ENCODE measurements at places on chromosomes 4 and X.

DNA sequence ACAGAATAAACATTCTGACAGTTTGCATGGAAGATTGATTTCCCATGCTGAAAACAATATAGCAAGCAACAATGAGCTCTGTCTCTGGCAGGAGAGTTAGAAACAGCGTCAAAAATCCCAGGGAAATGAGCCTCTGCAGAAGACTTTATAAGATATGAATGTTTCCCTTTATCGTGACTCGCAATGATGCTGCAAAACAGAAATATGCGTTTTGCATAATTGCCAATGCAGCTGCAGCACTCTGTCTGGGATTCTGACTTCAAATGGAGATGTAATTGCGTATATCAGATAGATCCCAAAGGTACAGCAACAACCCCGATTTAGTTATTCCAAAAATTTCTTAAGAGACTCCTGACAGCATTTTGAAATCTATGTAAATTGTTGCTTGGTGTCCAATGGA, 702.4 kb upstream of the EPHA5 start:
- no peak for DNase-seq

GRCh38 chrX:139720136-139720535, 12.2 kb upstream of the MCF2 start:
- DNase-seq, result peak; percentile 46

- no peak for DNase-seq
Observed at GRCh38 chr4:14386196-14386595, 616.1 kb upstream of the CPEB2 start.

DNA sequence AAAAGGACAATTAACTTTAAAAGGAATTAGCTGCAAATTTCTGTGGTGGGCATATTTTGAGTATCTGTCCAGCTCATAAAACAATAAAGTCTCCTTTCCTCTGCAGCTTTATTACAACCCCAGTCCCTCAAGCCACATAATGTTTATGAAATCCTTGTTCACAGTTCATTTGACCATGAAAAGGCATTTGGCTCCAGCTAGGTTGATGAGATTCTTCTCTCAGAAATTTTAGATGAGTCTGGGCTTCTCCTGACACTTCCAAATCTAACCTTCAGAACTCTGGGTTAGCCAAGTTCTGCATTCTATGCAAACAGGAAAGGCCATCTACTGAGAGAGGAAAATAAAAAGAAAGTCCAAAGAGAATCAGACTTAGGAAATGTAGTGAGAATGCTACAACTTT, 156.8 kb downstream of the GRXCR1 start:
- DNase-seq, result no peak

DNA sequence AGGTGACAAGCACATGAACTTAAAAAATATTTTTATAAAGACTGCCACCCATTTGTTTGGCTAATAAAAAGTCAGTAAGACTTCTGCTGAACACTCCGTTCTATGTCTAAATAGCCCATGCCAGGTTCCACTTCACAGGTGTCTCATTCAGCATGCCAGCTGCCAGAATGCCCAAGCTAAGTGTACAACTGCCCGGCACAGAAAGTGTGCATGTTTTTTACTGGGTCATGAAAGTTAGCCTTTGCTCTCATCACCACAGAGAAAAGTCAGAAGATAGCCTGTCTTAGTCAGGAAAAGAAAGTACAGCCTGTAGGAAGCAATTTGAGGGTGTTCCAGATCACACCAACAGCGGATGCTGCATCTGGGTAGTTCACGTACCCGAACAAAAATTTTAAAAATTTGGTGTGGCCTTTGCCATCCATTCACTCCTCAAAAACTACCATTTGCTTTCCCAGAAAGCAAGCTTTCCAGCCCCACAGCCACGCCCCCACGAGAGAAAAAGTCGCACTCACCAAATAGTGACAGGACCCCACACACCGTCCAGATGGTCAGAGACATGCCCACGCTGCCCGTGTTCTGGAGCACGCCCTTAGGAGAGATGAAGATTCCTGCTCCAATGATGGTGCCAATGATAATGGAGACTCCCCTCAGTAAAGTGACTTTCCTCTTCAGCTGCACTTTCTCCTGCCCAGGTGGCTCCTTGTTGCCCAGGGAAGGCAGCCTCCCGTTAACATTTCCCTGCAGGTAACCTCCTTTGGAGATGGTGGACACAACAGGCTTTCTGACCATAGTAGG, 671 bp downstream of the SLC7A11 start:
- peak; percentile 67 for DNase-seq

GRCh38 chrX:85561231-85561630, 181.8 kb upstream of the POF1B start:
- no peak for DNase-seq

DNA sequence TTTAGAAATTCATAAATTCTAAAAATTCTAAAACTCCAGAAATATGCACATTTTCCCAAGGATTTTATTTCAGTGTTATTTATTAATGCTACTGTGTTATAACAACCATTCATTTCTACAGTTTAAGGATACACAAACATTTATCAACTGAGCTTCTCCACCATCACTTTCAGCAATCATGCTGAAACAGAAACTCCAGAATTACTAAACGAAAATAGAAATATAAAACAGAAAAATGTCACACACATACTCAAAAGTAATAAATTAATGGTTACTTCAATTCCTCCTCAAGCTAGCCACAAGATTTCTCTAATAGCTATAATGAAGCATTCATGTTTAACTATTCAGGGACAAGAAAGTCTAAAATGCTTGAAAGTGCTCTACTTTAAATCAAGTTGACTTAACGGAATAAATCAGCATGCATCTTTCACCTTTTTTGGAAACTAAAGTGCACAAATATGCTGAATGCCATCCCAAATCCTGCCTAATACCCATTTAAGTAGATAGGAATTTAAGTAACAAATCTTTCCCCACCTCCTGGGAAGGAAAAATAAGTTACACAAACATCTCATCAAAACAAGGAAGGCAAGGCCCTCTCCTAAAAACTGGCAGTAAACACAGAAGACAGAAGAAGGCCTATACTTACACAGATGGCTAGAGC, 563 bp downstream of the FAM13A start:
- DNase-seq, result no peak

GRCh38 chr4:125515016-125515415, 200.3 kb downstream of the FAT4 start:
- no peak for DNase-seq

GRCh38 chr4:141102367-141102766, 30.9 kb downstream of the RNF150 start:
- DNase-seq, result peak; percentile 49

- DNase-seq, result no peak
Observed at GRCh38 chrX:150051096-150051495, 112.8 kb upstream of the EOLA2 start.

DNA sequence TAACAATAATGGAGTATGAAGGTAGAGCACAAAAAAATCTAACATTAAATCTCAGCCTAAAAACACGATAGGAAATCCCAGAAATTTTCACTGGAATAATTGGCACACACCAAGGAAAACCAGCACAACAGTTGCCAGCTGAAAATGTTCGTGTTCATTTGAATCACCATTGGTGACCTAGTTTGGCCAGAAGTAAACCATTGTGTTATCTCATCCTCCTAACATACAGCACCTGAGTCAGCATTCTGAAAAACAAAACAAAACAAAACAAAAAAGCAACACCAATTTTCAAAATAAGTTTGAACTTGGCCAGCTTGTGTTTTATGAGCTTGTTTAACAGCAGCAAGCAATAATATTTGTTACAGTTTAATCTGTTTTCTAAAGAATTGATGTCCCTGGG, 41.1 kb downstream of the UCHL1 start:
- DNase-seq, result no peak

DNA sequence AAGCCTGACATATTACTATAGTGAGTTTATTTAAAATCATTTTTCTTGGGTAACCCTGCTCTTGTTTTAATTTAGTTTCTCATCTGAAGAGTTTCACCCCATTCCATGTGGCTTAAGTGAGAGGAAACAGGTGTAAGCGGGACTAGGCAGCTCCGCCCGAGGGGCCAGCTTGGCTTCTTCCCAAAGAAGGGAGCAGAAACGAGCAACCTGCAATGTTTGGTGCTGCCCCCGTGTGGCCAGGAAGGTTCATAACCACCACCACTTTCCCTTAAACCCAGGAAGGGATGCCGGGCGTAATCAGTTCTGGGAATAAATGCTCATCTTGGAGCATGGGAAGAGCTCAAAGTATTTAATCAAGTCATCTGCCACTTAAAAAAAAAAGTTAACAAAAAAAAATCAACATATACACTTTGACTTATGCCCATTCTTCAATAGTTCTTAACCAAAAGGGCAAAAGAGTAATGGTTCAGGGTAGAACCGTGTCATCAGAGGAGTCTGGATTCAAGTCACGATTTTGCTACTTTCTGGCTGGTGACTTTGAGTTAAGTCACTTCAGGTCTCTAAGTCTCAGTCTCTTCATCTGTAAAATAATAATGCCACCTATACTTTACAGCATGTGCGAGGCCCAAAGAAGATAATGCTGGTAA, 147.9 kb downstream of the NSUN7 start:
- peak; percentile 63 for DNase-seq

DNA sequence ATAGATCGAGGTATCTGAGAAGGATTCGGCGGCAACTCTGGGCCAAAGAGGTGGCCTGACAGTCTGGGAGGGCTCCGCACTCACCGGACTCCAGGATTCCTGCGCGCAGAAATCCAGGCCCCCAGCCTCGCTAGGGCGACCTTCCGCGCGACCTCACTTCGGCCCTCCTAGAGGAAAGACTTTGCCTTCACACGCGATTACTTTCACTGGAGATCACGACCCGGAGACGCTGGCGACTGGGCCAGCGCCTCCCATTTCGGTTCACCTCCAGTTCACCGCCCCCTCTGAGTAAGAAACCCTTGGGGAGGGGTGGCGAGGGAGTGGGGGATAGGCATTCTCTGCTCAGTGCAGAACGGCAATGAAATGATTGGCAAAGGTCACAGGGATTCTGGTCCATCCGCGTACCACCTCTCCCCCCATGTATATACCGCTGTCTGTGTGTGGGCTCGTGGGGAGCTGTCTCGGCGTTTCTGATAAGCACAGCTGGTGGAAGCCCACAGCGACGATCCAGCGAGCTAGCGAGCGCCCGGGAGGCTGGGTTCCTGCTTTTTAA, 2.5 kb downstream of the POU3F4 start:
- no peak for DNase-seq

DNA sequence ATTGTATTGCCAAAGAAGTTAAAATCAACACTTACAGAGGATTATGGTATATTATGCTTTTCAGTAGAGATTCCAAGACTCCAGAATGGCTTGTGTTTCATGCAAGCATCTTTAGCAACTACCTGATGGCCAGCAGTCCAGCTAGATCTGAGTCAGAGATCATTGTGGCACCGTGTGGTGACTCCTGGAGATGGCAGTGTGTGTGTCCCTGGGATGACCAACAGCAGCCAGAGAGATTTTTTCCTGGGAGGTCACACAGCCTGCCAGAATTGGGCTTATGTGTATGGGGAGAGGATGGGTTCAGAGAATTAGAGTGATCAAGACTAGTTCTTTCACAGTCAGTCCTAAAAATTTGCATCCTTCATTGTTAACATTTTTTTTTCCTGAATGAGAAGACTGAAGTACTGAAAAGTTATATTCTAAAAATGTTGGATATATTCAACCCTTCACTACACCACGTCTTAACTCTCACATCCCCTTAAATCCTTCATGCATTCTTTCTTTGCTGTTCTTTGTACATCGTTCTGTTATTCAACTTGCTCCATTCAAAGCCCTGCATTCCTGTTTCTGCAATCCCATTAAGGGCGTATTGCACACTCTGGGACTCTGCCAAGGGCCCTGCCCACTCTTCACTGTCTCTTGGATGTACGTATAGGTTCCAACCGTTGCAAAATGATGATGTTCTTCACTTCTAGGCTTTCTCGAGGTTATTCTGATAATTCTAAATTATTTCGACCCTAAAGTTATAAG, 12.4 kb downstream of the TENM3 start:
- no peak for DNase-seq

GRCh38 chr4:75514949-75515612, 808 bp downstream of the THAP6 start:
- no peak for DNase-seq

- no peak for DNase-seq
Observed at GRCh38 chrX:39502486-39502885, 595.3 kb downstream of the BCOR start.

GRCh38 chr4:127203562-127204200, 429.1 kb upstream of the INTU start:
- DNase-seq, result peak; percentile 49

DNA sequence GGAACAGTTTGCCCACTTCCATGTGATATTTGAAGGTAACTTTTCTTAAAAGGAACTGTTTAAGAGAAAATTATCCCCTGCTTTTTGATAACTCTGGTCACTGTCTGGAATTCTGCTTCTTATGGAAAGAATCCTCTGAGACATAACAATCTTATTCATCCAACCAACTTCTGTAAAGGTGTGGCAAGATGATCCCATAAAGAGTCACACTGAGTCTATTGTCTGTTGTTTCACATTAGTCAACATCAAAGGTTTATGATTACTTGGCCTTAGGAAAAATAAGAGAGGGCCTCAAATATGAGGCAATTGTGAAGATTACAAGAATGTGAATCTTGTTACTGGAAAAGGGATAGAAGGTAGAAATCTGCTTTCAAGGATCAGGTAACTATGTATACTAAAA, 88.0 kb upstream of the MAGEB18 start:
- DNase-seq, result no peak

- DNase-seq, result no peak
Observed at GRCh38 chr4:88779431-88779830, 81.8 kb upstream of the NAP1L5 start.

GRCh38 chr4:186144946-186145569, 40.6 kb downstream of the FAM149A start:
- DNase-seq, result peak; percentile 64

- DNase-seq, result no peak
Observed at GRCh38 chr4:87511500-87511899, 17.7 kb downstream of the SPARCL1 start.

DNA sequence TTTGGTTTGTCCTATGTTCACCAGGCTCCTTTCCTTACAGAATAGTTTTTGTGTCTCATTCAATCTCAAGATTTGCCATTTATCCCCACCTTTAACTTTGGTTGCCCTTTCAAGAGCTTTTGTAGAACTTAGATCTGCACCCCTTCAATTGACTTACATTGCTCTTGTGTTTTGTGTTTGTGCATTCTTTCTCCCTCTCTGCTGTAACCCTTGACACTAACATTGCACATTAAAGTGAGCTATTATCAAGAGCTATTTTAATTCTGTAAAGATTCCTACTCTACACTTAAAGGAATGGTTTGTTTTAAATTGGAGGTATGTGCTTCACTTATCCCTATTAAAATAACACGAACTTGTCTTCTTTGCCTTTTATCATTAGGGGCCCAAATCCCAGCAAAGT, 65.3 kb downstream of the CDS1 start:
- DNase-seq, result no peak

GRCh38 chr4:58649226-58649625, 1539.0 kb upstream of the IGFBP7 start:
- no peak for DNase-seq

DNA sequence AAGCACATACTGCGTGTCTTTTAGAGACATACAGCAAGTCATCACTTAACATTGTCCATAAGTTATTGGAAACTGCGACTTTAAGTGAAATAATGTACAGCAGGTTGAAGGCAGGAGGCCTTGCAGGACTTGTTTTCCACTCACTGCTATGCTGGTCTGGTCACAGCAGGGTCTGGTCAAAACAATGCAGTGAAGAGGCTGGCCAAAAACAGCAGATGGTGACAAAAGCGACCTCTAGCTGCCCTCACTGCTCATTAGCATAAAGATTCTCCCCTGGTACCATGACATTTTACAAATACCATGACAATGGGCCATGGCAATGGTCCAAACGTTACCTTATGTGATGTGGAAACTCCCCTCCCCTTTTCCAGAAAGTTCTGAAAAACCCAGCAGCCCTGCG, 1283.6 kb downstream of the FSTL5 start:
- DNase-seq, result no peak

GRCh38 chr4:158450741-158451140, 70.9 kb upstream of the RXFP1 start:
- no peak for DNase-seq

All from mesenchymal stem cell (in vitro differentiated cells and primary cell).